ENCODE measurements at places on chromosomes 7 and 10. TPM values are rescaled to one million over a fixed set of nuclear protein-coding genes. Genes with fewer than 3 reads are reported as not detected.

GRCh38 chr7:137577184-137577583 is 233.7 kb upstream of the PTN start:
- no peak for DNase-seq

DNA sequence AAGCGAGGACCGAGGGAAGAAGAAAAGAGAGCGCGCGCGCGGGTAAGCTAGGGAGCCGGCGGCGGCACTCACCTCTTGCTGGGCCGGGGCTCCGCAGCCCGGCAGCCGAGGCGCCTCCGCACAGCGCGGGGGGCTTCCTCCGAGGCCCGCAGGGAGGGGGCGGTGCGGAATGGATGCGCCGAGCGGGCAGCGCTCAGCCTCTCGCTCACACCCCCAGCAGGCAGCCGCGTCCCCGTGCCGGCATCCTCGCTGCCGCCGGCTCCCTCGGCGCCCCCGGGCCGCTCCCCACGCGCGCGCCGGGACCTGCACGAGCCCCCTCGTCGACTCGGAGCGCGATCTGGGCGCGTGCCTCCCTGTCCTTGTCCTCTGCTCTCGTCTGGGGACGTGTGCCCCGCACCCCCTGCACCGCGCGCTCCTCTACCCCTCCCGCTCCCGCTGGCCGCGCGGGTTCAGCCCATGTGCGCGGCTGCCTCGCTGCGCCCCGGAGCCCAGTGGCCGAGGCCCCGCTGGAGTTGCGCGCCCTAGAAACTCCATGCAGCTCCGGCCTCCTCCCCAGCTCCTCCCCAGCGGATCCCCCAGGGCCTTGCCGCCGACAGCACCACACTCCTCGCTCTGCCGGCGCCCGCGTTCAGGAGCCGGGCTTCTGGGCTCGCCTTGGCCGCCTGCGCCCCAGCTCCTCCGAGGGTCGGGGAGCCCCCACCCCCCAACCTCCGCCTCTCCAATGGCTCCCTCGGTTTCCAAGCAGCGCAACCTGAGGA is 75.3 kb downstream of the CALN1 start:
- DNase-seq = no peak

Gene TMEM213
- polyA plus RNA-seq = 0.13 TPM

- no peak for DNase-seq
Measured at GRCh38 chr7:106346678-106347217, 62.0 kb upstream of the NAMPT start.

Gene ITGB8
- polyA plus RNA-seq = 5.2 TPM

GRCh38 chr7:111788286-111789047 is 226.2 kb upstream of the IMMP2L start:
- no peak for DNase-seq
